ENCODE measurements at places on chromosomes 11 and 22.

DNA sequence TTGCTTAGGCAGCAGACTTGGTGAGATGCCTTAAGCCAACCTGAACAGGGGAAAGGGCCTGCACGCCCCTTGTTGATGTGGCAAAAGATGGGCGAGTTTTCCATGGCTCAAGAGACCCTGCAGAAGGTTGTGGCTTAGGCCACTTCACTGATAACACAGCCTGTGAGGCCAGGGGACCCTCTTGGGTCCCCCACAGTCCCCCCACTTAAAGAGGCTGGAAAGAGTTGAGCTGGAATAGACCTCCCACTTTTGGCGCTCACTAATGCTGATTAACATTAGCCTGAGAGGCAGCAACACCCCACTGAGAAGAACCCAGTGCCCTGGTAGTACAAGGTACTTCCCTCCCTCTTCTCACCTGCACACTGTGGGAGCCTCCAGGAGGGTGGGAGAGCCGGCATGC is 107.5 kb downstream of the TRIM29 start:
- DNase-seq: no peak

- DNase-seq: no peak
Observed at GRCh38 chr11:70230840-70231710, 28.0 kb downstream of the FADD start.

DNA sequence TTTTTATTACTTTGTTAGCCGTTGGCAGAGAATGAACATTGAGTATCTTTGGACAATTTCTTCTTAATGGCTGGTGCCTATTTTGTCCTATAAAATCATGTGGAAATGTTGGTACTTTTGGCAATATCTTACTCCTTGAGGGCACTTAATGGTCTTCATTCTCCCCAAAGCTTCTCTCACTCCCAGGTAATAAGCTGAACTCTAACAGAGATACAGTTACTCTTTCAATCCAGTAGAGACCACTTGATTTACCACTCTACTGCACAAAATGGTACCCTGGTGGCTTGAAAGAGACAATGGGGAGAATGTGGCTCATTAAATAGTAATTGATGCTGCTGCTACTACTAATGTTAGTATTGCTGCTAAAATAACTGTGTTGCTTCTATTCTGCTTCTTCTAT is 53.0 kb downstream of the MAML2 start:
- no peak for DNase-seq

DNA sequence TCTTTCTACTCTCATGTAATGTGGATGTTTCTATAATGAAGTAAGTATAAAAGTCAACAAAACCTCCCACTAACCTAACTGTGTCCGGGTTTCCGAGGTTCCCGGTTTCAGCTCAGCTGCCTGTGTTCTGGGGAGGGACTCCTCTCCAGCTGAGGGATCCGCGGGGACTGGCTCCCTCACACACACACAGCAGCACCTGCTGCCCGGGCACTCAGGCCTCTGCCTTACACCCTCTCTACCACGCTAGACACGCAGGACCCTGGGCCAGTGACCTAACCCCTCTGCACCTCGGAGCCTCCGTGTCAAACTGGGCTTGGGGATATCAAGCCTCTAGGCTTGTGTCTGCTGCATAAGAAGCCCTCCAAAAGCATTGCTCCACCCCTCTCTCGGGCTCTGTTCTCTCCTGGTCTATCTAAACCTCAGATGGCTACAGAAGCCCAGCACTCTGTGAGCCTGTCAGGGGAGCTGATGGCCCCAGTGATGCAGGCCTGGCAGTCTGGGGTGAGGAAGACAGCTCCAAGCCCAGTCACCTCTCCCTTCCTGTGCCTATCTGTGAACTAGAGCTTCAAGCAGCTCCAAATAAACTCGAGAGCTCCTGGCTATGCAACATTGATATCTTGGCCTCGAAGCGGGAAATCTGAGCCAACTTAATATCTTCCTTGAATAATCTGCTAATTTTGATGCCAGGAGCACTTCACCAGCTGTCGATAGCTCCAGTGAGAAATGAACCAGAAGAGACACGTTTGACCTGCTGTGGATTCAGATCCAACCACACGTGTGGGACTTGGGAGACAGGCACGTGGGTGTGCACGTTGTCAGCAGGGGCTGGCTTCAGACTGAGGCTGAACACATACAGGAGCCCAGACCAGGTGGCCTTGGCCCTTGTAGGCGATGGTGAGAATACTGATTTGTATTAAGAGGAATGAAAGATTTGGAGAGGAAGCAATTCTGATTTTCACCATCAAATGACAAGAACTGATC is 232.7 kb upstream of the B3GAT1 start:
- no peak for DNase-seq

GRCh38 chr11:103792981-103793468 is 243.4 kb upstream of the DDI1 start:
- no peak for DNase-seq

DNA sequence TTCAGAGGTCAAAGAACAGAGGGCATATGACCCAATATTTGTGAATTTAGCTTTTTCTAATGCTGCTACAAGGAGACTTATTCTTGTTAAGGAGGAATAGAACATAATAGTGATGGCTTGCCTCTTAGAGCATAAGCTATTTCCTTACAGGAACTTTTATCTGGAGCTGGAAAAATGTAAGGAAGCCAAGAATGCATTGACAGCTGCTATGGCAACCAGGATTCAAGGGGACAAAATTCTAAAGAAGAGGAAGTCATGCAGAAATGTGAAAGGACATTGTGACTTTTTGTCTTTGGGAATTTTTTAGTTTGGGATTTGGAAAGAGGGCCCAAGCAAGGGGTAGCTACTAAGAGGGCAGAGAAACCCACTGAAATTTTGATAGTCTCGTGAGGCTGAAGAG is 51.1 kb downstream of the EHF start:
- no peak for DNase-seq

- DNase-seq: no peak
Observed at GRCh38 chr22:17794726-17795542, 20.7 kb upstream of the BID start.

- no peak for DNase-seq
Observed at GRCh38 chr11:41947392-41947791, 487.9 kb upstream of the LRRC4C start.

DNA sequence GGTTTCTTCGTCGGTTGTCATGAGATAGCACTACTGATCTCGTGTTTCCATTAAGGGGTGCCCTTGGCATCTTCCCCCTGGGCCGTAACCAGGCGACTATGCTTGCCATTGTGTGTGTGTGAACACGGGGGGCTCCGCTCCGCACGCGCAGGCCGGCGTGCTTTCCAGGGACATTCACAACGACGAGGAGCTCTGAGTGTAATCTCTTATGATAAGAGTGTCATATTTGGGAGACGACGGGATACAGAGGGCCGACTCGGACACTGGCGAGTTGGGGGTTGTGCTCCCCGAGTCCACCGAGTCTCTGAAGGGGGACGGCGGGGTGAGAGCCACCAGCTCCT is 170.9 kb upstream of the CTSC start:
- no peak for DNase-seq

GRCh38 chr11:37511425-37511933 is 913.4 kb upstream of the RAG2 start:
- no peak for DNase-seq

- DNase-seq: no peak
Observed at GRCh38 chr11:47510209-47510608, 42.7 kb downstream of the CELF1 start.

GRCh38 chr11:20875889-20876288 is 206.5 kb downstream of the NELL1 start:
- no peak for DNase-seq

- DNase-seq: no peak
Observed at GRCh38 chr11:120562806-120563425, 51.4 kb downstream of the GRIK4 start.

GRCh38 chr22:43446916-43447315 is 35.1 kb downstream of the MPPED1 start:
- no peak for DNase-seq

DNA sequence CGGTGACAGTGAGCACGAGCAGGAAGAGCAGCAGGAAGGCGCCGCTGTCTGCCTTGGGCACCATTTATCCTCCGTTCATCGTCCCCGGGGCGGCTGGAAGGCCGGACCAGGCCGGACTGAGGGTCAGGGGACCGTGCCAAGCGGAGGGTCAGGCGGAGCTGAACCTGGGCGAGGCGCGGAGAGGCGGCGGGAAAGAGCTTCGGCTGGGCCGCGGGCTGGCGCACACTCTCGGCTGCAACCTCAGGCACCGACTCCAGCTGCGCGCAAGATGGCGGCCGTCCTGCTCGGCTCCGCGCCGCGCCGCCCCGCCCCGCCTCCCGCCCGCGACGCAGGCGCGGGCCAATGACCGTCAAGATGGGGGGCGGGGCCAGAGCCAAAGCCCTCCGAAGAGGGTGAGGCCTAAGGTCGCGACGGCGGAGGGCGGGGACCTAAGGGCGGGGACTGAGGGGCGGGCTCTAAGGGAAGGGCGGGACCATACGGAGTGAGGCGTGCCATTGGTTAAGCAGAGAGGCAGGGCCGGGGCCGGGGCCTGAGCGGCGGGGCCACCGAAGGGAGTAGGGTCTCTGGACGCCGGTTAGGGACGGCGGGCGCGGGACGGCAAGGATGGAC is at the start of gene DGCR2:
TSS of gene DGCR2 (minus strand) at position 270 of the 609 bp plus-strand sequence. CDS start at position 64, 206 bp downstream.
- DNase-seq: peak; percentile 91

GRCh38 chr22:24796056-24796455 is 10.0 kb upstream of the SGSM1 start:
- no peak for DNase-seq

GRCh38 chr22:19943082-19944026 is 1.7 kb upstream of the TXNRD2 start:
- DNase-seq: no peak

- no peak for DNase-seq
Observed at GRCh38 chr22:36811094-36811800, 5.6 kb downstream of the PVALB start.

DNA sequence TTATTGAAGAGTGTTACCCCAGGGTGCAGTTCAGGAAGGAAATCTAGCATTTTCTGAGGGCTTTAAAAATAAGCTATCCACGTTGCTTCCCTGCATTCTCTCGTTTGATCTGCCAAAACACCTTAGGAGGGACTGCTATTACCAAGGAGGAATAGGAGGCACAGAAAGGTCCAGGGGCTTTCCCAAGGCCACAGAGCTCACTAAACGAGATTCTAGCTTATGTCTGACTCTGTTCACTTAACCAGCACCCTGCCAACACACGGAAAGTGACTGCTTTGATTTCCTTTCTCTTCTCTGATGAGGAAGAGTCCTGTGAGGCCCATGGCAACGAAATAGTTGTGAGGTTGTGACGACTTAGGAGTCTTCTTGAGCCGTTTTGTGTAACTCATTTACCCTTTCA is 3.4 kb upstream of the PTPN5 start:
- no peak for DNase-seq

GRCh38 chr22:11325767-11326166 is 4202.2 kb upstream of the OR11H1 start:
- DNase-seq: no peak

DNA sequence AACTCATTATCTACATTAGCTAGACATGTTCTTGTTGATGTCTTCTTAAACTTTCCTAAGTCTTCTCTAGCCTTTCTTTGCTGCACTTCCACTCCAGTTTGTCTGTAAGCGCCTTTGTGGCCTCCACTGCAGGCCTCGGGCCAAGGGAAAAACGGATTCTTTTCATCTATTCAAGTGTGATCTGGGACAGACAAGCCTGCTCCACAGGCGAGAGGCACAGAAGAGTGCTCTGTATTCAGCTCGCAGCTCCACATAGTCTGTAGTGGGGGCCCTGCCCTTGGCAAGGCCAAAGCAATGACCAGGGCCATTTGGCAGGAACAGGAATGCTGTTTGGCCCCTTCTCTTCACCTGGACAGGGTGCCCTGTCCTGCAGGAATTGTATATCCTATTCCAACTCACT is 84.1 kb upstream of the BARX2 start:
- no peak for DNase-seq

DNA sequence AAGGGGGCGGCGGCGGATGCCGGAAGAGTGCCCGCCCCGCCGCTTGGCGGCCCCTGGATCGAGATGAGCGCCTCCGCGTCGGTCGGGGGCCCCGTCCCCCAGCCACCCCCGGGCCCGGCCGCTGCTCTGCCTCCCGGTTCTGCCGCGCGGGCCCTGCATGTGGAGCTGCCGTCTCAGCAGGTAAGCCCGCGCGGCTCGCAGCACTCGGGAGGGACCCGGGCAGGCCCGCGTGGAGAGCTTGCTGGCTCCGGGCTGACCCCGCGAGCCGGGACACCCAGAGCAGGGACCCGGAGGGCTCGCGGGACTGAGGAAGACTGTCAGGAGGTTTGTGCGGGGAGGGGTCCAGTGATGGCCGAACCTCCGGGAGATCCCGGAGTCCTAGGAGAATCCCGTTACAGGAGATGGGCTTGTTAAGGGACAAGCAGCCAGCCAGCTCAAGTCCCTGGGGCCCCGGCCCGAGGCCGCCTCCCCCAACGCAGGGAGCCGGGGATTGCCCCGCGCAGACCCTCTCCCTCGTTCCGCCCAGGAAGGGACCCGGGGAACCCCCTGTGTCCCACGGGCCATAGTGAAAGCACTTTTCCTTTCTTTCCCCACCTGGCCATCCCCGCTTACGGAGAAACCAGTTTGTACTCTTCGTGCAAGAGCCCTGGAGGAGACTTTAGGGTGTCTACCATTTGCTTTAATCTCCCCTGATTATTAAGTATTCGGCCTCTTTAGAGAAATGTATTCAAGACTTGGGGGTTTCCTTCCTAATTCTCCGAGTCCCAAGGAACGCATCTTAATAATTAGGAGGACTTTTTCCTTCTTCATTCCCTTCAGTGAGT is 547 bp downstream of the UVRAG start:
- no peak for DNase-seq

- no peak for DNase-seq
Observed at GRCh38 chr11:19891022-19891421, 178.4 kb downstream of the NAV2 start.

- no peak for DNase-seq
Observed at GRCh38 chr11:1343391-1344055, 34.1 kb upstream of the TOLLIP start.

DNA sequence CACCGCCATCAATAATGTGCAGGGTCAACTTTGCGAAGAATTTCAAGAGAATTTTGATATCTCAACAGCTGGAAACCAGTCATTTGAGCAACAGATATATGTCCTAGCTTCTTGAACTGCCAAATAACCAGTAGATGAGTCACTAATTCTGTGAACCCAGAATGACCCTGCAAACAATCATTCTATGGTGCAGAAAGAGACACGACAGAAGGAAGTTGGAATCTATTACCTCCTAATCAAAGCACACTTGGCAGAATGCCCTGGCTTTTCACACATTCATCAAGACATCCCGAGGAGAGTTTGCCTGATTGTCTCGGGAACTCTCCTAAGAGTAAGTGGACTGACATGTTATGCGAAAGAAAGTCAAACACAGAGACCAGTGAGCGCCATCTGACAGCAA is 621.1 kb downstream of the OPCML start:
- no peak for DNase-seq

GRCh38 chr11:111308140-111308539 is 9.8 kb downstream of the POU2AF3 start:
- DNase-seq: no peak

- DNase-seq: no peak
Observed at GRCh38 chr11:114091516-114092397, 32.2 kb downstream of the ZBTB16 start.
